ENCODE measurements at places on chromosomes 6 and 20. TPM values are rescaled to one million over a fixed set of nuclear protein-coding genes. Genes with fewer than 3 reads are reported as not detected.

BPIFB2 gene
- polyA plus RNA-seq = 0.41 TPM

STAU1 gene
- polyA plus RNA-seq = 41.9 TPM

SIRPB2 gene
- polyA plus RNA-seq = 3.9 TPM

SLC22A2 gene
- not detected for polyA plus RNA-seq

RBPJL gene
- not detected for polyA plus RNA-seq

XRN2 gene
- polyA plus RNA-seq = 56.7 TPM

MLIP gene
- polyA plus RNA-seq = 0.18 TPM

MCCD1 gene
- polyA plus RNA-seq = not detected

TDP2 gene
- 42.9 TPM for polyA plus RNA-seq
